Smooth muscle cell of the brain vasculature (primary cell): ENCODE measurements at places on chromosomes 16 and 17.

- DNase-seq, result no peak
These were observed 406.5 kb upstream of the CDH5 start for GRCh38 chr16:65959983-65960382.

DNA sequence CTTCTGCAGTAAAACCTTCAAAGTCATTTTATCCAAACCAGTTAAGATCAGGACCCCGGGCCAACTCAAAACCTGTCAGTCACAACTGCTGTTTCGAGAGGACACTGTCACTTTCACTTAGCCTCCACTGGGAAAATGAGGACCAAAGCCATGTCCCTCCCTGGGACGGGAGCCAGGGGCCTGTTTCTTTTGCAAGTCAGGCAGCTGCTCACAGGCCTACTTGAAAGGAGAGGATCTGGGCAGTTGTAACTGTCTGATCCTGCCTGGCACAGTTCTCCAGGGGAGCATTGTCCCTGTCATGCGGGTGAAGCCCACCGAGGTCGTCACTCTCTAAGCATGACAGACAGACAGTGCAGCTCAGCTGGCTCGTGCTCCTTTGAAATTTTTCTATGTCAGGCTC lies 276.2 kb downstream of the NPIPA8 start:
- no peak for DNase-seq

- no peak for DNase-seq
These were observed 12.1 kb upstream of the TBX21 start for GRCh38 chr17:47720754-47721533.

GRCh38 chr17:37702598-37702997 lies 42.3 kb downstream of the HNF1B start:
- DNase-seq, result peak; percentile 69

- DNase-seq, result no peak
These were observed 40.3 kb downstream of the CYB561 start for GRCh38 chr17:63405741-63406261.
